ENCODE measurements at places on chromosomes 1 and 21. TPM values are rescaled to one million over a fixed set of nuclear protein-coding genes. Genes with fewer than 3 reads are reported as not detected.

- H3K27me3 ChIP-seq: no peaks in the 10 kb centered on the region
- H3K27ac ChIP-seq: peak overlapping the region; percentile 66
- no peak overlapping the region for H3K4me3 ChIP-seq
- H3K4me1 ChIP-seq: no peaks in the 10 kb centered on the region
Observed at GRCh38 chr1:234683861-234684632, 74.1 kb upstream of the IRF2BP2 start.

KRTAP12-2 gene
- not detected for total RNA-seq

SIM2 gene
- total RNA-seq: not detected

- H3K36me3 ChIP-seq: no peaks in the 10 kb centered on the region
- H3K27ac ChIP-seq: peak overlapping the region; percentile 21
- no peak for DNase-seq
- no peak overlapping the region for H3K4me3 ChIP-seq
- no peaks in the 10 kb centered on the region for H3K27me3 ChIP-seq
Observed at GRCh38 chr1:196660272-196660671, 8.4 kb downstream of the CFH start.

GRCh38 chr21:31576428-31576827 lies 83.1 kb upstream of the SOD1 start:
- H3K4me3 ChIP-seq: no peak overlapping the region
- no peak for DNase-seq
- no peaks in the 10 kb centered on the region for H3K27me3 ChIP-seq
- H3K27ac ChIP-seq: no peak overlapping the region
- no peaks in the 10 kb centered on the region for H3K36me3 ChIP-seq
- no peaks in the 10 kb centered on the region for H3K4me1 ChIP-seq

DNA sequence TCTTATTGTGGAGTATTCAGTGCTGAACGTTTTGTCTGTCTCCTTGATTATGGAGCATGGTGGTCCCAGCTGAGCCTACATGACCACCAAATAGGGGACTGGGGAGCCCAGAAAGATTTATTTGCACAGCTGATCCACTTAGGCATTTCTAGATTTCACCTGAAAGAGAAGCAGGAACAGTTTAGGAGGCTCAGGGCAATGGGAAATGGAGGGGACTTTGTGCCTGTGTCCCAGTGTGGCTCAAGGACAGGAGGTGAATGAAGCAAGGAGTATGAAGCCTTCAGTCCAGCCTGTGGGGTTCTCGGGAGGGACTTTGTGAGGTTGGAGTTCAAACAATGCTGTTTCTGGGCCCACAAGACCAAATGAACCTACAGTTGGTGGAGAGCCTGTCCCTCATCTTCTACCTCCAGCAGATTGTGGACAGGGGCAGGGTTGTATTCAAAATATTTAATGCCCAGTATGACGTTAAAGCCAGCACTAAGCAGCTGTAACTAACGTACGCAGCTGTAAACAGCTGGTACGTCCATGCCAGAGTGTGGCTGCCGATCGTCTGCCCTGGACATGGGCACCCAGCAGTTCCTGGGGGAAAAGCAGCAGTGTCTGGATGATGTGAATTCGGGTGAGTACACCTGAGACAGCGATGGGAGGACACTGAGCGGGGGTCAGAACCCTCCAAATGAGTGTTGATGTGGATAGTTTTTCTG lies 164.9 kb upstream of the RAB4A start:
- no peak overlapping the region for H3K27ac ChIP-seq
- no peaks in the 10 kb centered on the region for H3K27me3 ChIP-seq
- H3K36me3 ChIP-seq: no peaks in the 10 kb centered on the region

LYPD8 gene
- total RNA-seq: not detected
